A375 (cell line): ENCODE measurements at places on chromosomes 7 and 10. TPM values are rescaled to one million over a fixed set of nuclear protein-coding genes. Genes with fewer than 3 reads are reported as not detected.

The GPR85 gene
- total RNA-seq: 0.74 and 0.83 TPM in 2 replicates

The ATOH7 gene
- 0.23 and 0.90 TPM in 2 replicates for total RNA-seq

The PILRA gene
- total RNA-seq: 0.24 and 0.45 TPM in 2 replicates

The KLF14 gene
- 0.45 and 0.74 TPM in 2 replicates for total RNA-seq

The ITIH5 gene
- 0.68 and 2.0 TPM in 2 replicates for total RNA-seq

The VWC2 gene
- total RNA-seq: not detected in 2 replicates

The C10orf53 gene
- not detected in 2 replicates for total RNA-seq

The TRIM73 gene
- 1.7 and 3.9 TPM in 2 replicates for total RNA-seq

The UCN3 gene
- total RNA-seq: not detected in 2 replicates
